ENCODE measurements at places on chromosomes 12 and 14. TPM values are rescaled to one million over a fixed set of nuclear protein-coding genes. Genes with fewer than 3 reads are reported as not detected.

- H3K27ac ChIP-seq: no peak overlapping the region
- no peaks in the 10 kb centered on the region for H3K4me1 ChIP-seq
Observed at GRCh38 chr12:52061470-52062166, 8.2 kb upstream of the ATG101 start.

GRCh38 chr14:70785556-70785955, 23.8 kb downstream of the MAP3K9 start:
- DNase-seq: no peak
- H3K36me3 ChIP-seq: no peaks in the 10 kb centered on the region
- peaks cover 9% of the 10 kb centered on the region for H3K4me1 ChIP-seq
- H3K27ac ChIP-seq: no peak overlapping the region
- H3K4me3 ChIP-seq: no peak overlapping the region

DNA sequence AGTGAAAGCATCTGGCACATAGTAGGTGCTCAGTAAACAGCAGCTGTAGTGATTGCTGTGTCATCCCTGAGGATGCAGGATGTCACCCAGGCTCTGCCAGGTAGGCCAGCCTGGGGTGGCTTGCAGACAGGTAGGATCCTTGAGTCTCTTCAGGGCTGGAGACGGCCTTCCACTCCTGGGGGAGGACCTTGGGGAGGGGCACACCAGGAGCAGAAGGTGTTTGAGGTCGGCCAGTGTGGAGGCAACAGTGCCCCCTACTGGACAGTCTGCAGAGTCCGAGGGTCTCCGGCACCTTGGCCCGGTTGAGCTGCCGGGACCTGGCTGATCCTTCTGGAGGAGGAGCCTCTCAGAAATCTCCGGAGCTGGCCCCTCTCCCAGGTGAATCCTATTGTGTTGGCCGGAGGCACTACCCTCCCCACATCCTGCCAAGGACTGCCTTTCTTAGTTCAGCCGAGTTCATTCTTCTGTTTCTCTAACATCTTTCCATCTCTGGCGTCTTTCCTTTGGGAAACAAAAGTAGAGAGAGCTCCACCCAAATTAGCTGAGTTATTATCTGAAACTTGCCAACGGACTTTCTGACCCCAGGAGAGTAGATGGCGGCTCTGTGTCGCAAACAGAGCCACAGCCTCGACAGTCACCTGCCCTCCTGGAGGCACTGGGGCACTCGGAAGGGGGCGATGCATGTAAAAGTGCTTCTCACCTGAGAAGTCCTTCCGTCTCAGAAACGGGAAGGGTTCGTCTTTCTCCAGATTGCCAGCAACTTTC, 41.8 kb upstream of the CLMN start:
- DNase-seq: peak; percentile 33
- peaks cover 9% of the 10 kb centered on the region for H3K27me3 ChIP-seq
- no peak overlapping the region for H3K4me3 ChIP-seq
- no peak overlapping the region for H3K27ac ChIP-seq
- no peaks in the 10 kb centered on the region for H3K36me3 ChIP-seq

DNA sequence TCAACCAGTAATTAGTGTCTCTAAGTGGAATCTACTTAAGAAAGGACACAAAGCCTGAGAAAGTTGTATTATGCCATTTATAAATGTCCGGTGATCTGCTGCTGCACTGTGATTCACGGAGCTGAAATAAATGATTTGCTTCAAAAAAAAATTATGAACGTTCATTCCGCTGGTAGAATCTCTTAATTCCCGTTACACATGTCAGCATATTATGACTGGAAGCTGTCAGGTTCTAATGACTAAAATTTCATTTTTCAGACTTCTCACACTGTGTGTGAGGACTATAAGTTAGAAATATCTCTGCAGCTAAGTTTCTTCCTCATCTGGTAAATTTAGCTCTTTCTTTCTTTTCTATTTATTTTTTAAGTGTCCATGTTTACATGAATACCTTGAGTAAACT, 647.1 kb downstream of the VRK1 start:
- DNase-seq: no peak
- no peaks in the 10 kb centered on the region for H3K27me3 ChIP-seq
- no peaks in the 10 kb centered on the region for H3K36me3 ChIP-seq
- no peaks in the 10 kb centered on the region for H3K4me1 ChIP-seq
- H3K27ac ChIP-seq: no peak overlapping the region

DNA sequence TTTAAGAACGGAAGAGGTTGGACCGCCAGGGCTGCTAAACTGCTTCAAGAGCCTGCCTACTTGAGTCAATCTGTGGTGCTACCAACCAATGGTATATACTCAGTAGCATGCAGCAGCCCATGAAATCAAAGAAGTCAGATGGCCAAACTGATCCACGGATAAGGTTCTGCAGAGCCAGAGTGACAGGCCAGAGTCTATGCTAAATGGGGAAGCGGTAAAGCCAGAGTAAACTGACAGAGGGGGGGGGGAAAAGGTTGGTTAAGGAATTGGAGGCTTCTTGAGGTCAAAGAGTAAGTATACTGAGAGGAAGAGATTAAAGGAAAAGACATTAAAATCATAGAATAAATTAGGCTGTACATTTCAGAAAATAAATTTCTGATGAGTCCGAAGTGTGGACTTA, 15.4 kb upstream of the SLC6A13 start:
- no peaks in the 10 kb centered on the region for H3K27me3 ChIP-seq
- no peak for DNase-seq
- H3K36me3 ChIP-seq: no peaks in the 10 kb centered on the region
- no peaks in the 10 kb centered on the region for H3K4me1 ChIP-seq

GRCh38 chr14:90836692-90837063, 20.4 kb upstream of the TTC7B start:
- H3K4me1 ChIP-seq: peaks cover 11% of the 10 kb centered on the region
- no peaks in the 10 kb centered on the region for H3K27me3 ChIP-seq
- DNase-seq: no peak
- H3K36me3 ChIP-seq: no peaks in the 10 kb centered on the region

GRCh38 chr12:80710727-80711449, 3.5 kb downstream of the MYF6 start:
- no peak overlapping the region for H3K4me3 ChIP-seq
- no peaks in the 10 kb centered on the region for H3K4me1 ChIP-seq
- H3K27me3 ChIP-seq: peaks cover 15% of the 10 kb centered on the region
- DNase-seq: no peak

- no peak overlapping the region for H3K4me3 ChIP-seq
- no peak for DNase-seq
- H3K27ac ChIP-seq: no peak overlapping the region
- no peaks in the 10 kb centered on the region for H3K27me3 ChIP-seq
Observed at GRCh38 chr12:42186793-42187192, 42.1 kb upstream of the GXYLT1 start.

DNA sequence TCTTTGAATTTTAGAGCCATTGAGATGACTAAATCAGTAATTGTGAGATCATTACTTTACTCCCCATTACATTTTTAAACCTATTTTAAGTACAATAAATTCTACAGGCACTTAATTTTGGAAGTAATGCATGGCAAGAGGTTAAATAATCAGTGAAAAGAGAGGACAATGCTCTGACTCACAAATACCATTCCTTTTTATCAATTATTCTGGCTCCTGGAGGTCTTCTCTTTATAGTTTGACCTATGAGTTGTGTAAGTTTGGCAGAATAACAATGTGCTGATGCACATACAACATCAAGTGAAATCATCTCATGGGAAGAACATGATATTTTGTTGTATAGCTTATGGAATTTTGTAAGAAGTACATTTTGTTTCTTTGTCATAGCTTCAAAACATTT, 166.7 kb downstream of the TMTC3 start:
- H3K27ac ChIP-seq: no peak overlapping the region
- no peaks in the 10 kb centered on the region for H3K4me1 ChIP-seq
- no peak overlapping the region for H3K4me3 ChIP-seq
- H3K27me3 ChIP-seq: no peaks in the 10 kb centered on the region
- H3K36me3 ChIP-seq: no peaks in the 10 kb centered on the region

DNA sequence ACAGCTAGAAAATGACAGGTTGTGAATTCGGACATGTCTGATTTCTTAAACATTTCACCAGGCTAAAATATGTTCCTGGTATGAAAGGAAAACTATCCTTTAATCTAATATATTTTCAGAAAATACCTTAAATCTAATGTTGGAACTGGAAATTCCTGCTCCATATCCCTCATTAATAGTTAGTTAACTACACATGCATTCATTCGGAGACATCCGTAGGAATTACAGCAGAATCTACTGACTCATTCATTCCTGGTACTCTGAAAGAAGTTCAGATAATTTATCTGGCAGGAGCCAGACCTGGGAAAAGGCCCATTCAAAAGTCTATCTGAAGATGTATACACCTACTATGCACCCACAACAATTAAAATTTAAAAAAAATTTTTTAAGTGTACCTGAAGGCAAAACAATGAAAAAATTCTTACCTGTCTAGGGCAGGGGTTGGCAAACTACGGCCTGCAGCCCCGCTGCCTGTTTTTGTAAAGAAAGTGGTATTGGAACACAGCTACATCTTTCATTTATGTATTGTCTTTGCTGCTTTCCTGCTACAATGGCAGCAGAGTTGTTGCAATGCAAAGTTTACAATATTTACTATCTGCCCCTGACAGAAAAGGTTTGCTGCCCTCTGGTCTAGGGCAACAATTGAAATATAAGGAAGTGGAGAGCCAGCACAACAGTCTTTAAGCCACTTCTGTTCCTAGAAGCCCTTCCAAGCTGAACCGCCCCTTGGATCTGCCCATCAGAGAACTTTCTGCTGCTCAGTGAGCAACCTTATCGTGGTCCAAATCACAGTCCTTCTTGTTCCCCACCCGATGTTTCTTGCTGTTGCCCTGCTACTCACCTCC, 17.9 kb upstream of the NFYB start:
- no peak overlapping the region for H3K4me3 ChIP-seq
- no peak overlapping the region for H3K27ac ChIP-seq
- DNase-seq: no peak
- H3K36me3 ChIP-seq: no peaks in the 10 kb centered on the region
- no peaks in the 10 kb centered on the region for H3K4me1 ChIP-seq
- H3K27me3 ChIP-seq: no peaks in the 10 kb centered on the region

DNA sequence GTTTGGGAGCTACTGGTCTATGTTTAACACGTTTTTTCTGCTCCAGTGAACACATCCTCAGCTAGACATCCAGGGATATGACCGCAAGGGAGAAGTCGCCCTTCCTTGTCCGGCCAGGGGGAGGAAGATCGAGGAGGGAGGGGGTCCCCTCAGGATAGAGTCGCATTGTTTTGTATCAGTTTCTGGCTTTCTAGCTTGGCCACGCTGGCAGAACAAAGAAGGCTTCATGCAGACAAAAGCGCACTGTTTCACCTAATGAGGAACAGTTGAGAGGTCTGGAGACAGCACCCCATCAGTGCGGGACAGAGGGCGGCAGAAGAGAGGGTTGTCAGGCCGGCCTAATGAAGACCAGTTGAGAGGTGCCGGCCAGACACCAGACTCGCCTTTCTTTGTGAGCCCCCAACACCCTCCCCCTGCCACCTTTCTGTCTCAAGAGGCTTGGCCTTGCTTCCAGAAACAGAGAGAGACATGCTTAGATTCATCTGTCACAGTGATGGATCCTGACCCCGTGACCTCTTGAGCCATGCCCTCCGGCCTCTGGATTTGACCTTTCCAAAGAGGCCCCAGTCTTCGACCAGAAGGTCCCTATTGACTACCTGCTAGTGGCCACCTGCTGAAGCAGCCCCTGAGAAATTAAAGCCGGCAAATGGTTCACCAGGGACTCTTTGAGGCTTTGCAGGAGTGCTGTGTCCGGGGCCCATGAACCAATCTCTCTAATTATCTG, 254.7 kb upstream of the TBX3 start:
- H3K36me3 ChIP-seq: no peaks in the 10 kb centered on the region
- DNase-seq: no peak
- no peak overlapping the region for H3K27ac ChIP-seq
- no peaks in the 10 kb centered on the region for H3K27me3 ChIP-seq

GRCh38 chr14:55545779-55546178, 34.2 kb upstream of the KTN1 start:
- no peaks in the 10 kb centered on the region for H3K27me3 ChIP-seq
- H3K27ac ChIP-seq: no peak overlapping the region
- no peaks in the 10 kb centered on the region for H3K36me3 ChIP-seq
- H3K4me1 ChIP-seq: no peaks in the 10 kb centered on the region
- no peak for DNase-seq
- H3K4me3 ChIP-seq: no peak overlapping the region

- no peaks in the 10 kb centered on the region for H3K4me1 ChIP-seq
- no peak overlapping the region for H3K27ac ChIP-seq
- no peak for DNase-seq
- H3K4me3 ChIP-seq: no peak overlapping the region
Observed at GRCh38 chr14:44396226-44396625, 110.9 kb downstream of the FSCB start.

GRCh38 chr12:49776858-49777257, 35.5 kb downstream of the TMBIM6 start:
- no peaks in the 10 kb centered on the region for H3K4me1 ChIP-seq
- peaks cover 27% of the 10 kb centered on the region for H3K27me3 ChIP-seq
- no peak overlapping the region for H3K4me3 ChIP-seq

GRCh38 chr12:3233797-3234196, 156.6 kb downstream of the TSPAN9 start:
- H3K4me3 ChIP-seq: no peak overlapping the region
- H3K36me3 ChIP-seq: no peaks in the 10 kb centered on the region
- H3K27ac ChIP-seq: no peak overlapping the region

DNA sequence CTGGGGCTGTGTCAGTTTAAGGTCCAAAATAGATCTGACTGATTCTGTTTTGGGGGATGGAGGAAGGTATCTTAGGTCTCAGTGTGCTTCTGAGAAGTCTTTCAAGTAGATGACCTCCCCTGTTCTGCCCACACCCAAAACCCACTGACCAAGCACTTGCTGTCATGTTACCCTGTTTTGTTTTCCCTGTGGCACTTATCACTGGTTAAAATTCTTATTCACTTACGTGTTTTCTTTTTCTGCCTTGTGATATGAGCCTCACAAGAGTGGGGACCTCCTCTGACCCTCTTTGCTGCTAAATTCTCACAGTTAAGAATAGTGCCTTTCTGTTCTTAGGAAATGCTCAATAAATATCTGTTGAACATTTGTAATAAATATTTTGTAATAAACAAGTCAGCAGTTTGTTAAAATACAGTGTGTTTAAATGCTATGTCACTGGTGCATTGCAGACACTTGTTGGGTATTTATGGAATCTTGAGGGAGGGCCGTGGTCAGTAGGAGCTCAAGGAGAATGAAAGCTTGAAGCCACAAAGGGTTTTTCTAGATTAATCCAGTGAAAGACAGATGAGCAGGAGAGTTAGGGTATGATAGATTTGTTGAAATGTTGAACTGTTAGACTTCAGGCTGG, 20.9 kb downstream of the PLEKHA5 start:
- H3K4me1 ChIP-seq: no peaks in the 10 kb centered on the region
- H3K36me3 ChIP-seq: no peaks in the 10 kb centered on the region
- no peaks in the 10 kb centered on the region for H3K27me3 ChIP-seq
- H3K4me3 ChIP-seq: no peak overlapping the region
- DNase-seq: no peak

- H3K36me3 ChIP-seq: no peaks in the 10 kb centered on the region
- no peak for DNase-seq
- H3K4me3 ChIP-seq: no peak overlapping the region
- no peak overlapping the region for H3K27ac ChIP-seq
Observed at GRCh38 chr14:98236314-98236713, 1035.7 kb downstream of the BCL11B start.

GRCh38 chr12:5013266-5013730, 30.4 kb upstream of the KCNA5 start:
- no peaks in the 10 kb centered on the region for H3K36me3 ChIP-seq
- H3K4me3 ChIP-seq: no peak overlapping the region

Gene SLC39A5
- total RNA-seq: 1.4 TPM

Gene TCL1B
- 2.0 TPM for total RNA-seq

Gene CD4
- 160 TPM for total RNA-seq

Gene UBE3B
- 43.5 TPM for total RNA-seq

Gene TMEM229B
- 19.0 TPM for total RNA-seq

Gene MYF6
- total RNA-seq: not detected

Gene SERPINA10
- total RNA-seq: not detected

Gene ST8SIA1
- 11.1 TPM for total RNA-seq

Gene A2M
- 6.5 TPM for total RNA-seq

Gene FLVCR2
- total RNA-seq: 7.1 TPM

Gene LRP1-AS
- total RNA-seq: not detected

Gene PRIMA1
- not detected for total RNA-seq
